ENCODE measurements at places on chromosomes 3 and 15.

- no peak for DNase-seq
These were observed 53.0 kb downstream of the CHSY1 start for GRCh38 chr15:101198800-101199199.

DNA sequence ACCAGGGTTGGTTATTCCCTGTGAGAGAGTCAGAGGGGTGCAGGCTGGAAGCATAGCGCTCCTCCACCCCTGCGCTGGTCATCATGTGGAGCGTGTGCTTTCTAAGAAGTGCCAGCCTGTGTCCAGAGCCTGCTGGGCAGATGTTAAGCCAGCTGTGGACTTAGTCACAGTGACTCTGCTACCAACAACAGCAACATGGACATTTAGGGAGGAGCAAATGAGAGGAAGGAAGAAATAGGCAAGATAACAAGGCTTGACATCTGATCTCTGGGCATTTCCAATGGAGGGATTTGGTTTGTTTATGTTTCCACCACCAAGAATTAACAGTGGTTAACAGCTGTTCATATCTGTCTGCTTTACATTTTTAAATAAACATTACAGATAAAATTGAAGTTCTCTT, 36.4 kb upstream of the MYZAP start:
- DNase-seq = no peak

GRCh38 chr3:45715945-45716344, 26.7 kb downstream of the SACM1L start:
- no peak for DNase-seq

DNA sequence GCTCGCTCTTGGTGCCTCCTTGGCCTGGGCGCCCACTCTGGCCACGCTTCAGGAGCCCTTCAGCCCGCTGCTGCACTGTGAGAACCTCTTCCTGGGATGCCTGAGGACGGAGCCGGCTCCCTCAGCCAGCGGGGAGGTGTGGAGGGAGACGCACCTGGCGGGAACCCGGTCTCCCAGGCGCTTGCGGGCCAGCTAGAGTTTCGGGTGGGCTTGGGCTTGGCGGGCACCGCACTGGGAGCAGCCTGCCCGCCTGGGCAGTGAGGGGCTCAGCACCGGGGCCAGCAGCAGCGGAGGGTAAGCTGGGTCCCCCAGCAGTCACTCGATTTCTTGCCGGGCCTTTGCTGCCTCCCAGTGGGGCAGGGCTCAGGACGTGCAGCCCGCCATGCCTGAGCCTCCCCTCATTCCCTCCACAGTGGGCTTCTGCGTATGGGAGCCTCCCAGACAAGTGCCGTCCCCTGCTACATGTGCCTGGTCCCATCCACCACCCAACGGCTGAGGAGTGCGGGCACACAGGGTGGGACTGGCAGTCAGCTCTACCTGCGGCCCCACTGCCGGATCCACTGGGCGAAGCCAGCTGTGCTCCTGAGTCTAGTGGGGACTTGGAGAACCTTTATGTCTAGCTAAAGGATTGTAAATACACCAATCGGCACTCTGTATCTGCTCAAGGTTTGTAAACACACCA, 708.7 kb downstream of the VGLL3 start:
- no peak for DNase-seq

DNA sequence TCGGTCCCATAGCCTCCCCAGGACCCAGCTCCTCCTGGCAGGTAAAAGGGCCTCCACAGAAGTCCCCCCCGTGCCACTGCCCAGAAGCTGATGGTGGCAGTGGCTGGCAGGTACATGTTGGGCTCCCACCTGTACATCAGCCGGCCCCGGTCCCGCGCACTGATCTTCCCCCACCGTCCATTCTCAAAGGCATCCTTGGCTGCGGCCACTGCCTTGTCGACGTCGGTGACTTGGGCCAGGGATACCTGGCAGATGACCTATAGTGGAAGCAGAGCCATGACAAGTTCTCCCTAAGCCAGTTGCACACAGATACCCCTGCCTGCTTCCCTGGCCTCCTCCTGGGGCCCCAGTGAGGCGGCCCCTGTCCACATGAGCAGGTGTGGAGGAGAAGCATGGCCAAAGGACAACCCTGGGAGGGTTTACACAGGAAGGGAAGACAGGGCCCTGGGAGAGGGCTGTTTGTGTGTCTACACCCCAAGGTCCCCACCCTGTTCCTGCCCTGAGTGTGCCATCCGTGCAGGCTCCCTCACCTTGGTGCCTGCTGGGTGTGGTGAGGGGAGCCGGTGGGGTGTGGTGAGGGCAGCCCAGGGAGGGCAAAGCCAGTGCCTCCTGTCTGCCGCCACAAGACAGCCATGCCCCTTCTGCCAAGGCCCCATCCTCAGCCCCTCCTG, 44.8 kb downstream of the ALDH1L1 start:
- no peak for DNase-seq

DNA sequence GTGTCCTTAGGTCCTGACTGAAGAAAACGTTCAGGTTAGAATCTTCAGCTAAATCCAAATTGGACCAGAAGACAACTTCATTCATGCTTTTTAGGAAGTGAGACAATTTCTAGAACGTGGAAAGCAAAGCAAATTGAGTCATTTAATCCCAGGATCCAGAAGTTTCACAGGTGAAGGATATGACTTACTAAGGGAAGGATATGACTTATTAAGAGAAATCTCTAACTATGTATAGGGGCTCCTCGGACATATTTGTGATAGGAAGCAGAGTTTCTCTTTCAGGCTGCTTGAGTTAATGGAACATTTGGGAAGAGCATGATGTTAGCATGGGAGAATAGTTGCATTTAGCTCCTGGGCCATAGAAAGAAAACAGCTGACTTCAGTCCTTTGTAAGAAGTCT, 16.1 kb upstream of the PLOD2 start:
- DNase-seq = no peak

DNA sequence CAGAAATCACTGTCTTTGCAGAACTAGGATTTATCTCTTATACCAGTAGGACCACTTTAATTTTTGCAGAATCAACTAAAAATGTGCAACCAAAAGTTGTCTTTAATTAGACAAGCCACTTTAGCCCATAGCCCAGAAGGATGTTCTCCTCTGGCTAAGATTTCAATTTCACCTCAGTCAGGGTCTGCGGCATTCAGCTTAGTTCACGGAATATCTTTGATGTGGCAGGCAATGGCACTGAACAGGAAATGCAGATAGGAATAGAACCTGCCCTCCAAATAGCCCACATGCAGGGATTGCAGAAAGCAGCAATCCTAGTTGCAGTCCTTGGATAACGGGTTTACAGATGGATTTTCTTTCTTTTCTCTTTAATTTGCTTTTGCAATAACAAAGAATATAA, 100.8 kb downstream of the MESD start:
- DNase-seq = no peak

DNA sequence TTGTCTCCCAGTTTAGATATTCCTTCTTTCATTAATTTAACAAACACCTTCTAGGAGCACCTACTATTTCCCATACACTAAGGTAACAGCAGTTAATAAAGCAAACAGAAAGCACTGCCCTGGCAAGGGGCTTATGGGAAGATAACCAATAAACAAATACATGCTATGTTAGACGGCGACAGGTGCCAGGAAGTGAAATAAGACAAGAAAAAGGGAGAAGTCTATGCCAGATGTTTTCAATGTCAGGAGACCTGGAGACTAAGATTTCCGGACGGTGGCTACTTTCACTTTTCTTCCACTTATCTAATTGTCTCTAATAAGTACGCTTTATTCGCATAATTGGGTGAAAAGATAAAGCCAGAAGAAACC, 32.5 kb upstream of the ZNF445 start:
- no peak for DNase-seq

DNA sequence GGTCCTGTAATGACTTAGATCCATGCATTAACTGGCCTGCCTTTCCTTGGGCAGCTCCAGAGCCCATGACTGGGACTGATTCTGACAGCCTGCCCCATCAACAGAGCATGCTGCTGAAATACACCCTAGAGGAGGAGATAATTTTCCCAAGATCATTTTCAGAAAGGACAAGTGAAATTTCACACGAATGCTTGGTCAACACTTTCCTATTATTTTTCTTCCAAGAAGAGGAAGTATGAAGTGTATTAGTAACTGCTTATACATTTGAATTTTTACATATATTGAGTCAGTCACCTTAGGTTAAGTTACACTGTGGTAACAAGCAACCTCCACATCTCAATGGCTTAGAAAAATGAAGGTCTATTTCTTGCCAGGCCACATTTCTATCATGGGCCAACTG, 9.7 kb upstream of the NMNAT3 start:
- DNase-seq = no peak

DNA sequence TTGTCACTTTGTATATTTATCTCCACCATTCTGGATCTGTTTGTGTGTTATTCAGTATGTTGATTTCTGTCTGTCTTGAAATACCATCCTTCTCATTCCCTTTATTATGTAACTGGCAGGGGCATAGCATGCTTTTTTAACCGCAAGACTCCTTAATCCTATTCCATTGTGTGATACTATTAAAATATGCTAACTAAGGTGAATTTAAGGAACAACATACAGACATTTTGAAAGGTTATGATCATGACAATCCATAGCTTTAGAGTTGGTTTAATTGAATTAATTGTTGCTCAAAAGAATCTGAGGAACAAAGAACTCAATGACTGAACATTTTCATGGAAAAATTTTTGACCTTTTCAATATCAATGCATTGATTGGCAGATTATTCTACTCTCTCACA, 677.3 kb upstream of the ROBO1 start:
- no peak for DNase-seq

DNA sequence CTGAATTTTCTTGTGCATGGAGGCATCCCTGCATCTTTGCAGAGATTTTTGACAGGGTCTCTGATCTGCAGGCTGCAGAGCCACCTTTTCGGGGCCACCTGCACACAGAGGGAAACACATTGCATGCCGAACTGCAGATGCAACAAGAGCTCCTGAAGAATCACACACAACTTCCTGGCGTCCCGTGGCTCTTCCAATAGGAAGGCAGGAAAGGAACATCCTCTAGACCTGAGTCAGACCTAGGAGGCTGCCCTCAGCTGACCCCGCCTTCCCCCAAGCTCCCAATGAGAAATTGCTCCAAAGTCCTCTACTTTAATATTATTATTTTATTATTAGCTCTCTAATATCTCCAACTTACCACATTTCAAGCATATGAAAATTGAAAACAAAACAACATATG, 213.2 kb upstream of the ARRDC4 start:
- DNase-seq = no peak

DNA sequence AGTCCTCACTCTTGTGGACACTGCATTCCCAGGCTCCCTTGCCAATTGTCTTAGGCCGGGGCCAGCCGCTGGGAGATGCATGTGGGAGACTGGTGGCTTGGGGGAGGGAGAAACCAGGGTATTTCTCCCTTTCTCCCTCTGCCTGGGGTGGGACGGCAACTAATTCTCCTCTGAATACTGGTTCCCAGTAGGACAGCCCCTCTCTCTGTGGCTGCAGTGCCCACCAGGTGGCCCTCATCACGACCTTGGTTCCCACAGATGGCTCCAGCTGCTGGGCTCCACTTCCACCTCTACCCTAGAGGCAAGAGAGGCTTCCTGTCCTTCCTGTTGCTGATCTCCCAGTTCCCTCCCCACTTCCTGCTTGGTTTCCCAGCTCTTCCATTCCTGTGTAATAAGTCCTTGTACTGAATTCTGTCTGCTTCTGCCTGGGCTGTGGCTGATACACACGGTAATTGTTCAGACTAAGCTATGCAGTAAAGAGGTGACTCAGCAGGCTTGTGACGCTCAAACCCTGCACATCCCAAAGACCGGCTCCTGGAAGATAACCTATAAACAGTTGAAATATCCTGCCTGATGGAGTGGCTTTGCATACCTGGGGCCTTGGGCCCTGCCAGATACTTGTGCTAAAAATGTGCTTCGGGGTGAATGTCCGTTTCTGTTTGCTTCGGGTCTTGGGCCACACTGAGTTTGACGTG, 20.4 kb upstream of the COPG1 start:
- peak; percentile 16 for DNase-seq

DNA sequence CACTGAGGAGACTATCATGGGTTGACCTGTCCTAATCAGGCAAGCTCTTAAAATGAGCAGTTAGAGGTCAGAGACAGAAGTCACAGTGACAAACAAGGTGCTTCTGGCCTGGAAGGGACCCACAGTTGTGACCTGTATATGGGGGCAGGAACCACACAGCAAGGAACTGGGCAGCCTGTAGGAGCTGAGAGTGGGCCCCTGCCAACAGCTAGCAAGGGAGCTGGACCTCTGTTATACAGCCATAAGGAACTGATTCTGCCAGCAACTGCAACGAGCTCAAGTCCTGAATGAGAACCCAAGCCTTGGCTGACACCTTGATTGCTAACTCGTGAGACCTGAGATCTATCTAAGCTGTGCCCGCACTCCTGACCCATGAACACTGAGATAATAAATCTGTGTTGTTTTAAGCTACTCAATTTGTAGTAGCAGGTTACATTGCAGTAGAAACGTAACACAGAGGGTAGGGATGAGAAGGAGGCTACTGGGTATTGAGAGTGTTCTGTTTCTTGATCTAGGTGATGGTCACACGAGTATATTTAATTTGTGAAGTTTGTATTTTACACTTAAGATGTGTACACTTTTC, 44.5 kb upstream of the MAGI1 start:
- DNase-seq = no peak

DNA sequence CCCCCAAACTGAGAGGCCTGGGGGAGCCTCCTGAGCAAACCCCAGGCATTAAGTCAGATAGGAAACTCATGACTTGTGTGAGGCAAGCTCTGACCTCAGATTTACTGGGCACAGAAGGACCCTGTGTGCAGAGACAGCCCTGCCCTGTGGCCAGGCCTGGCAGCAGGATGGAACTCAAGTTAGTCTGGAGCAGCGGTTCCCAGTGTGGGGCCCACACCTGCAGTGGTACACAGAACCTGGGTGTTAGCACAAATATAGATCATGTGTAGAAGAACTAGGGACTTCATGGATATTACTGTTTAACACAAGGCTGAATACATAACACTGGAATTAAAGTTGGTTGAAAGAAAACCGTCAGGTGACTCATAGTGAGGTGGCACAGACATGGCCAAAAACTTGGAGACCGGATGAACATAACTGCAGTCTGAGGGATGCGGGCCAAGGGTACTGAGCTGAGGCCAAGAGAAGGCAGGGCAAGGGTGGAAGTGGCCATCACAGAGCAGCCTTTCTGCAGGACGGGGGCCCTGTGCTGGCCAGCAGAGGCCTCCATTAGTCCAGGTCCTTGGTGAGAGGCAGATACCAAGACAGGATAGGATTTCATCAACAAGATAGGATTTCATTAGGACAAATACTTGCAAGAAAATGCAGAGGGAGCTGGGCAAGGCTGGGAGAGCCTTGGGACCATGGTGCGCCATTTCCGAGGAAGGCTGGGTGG, 40.9 kb downstream of the IRAK2 start:
- DNase-seq = no peak

GRCh38 chr3:126918355-126918821, 64.5 kb upstream of the PLXNA1 start:
- no peak for DNase-seq

DNA sequence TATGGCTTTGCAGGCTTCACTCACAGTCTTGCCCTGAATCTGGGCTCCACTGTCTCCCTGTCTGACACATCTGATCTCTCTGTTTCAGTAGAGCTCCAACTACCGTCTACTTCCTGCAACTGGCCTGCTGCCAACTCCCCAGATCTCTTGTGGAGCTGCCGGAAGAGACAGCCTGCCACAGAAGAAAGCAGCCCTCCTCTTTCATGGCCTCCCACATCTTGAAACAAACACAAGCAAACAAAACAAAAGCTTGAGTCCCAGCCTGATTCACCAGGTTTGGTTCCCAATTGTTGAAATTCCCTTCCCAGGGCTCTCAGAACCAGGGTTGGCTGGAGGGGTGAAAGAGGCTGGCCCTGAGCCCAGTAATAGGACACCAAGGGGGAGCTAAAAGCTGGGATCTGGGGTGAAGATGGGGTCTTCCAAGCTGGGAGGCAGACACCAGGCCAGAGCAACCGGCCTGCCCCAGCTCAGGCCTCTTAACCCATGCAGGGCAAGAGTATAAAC, 55.3 kb upstream of the CA12 start:
- DNase-seq = peak; percentile 17

Data from GDM1 (cell line).